ENCODE measurements at places on chromosomes 5 and 9.

DNA sequence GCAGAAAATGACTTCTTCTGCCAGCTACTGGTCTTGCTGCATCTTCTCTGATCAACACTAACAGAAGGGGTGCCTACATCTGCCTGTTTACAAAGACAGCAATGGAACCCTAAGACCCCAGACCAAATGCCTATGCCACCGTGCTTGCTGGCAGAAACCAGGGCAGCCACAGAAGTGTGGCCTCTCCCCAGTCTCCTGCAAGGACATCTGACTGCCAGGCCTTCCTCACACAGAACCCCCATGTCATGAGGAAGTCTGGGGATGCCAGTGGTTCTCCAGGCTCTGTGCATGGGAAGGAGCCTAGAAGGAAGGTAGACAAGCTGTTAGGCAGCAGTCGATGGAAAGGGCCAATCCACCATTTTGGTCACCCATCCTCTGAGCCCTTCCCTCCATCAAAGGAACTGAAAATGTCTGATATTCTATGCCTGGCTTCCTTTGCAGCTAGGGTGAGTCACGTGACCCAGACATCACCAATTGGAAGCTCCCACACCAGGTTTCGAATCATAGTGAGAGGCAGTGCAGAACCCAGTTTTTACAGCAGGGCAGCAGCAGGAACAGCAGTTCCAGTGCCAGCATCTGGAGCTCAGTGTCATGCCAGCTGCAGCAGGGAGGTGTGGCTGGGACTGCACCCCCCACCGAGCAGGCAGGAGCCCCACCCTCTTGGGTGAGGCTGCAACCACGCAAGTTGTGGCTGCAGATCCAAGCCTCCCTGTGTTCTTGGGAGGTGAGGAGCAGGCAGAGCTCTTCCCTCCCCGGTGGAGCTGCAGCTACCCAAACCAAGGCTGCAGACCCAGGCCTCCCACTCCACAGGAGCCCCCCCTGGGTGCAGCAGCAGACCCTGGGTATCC, 123.4 kb downstream of the OLFM1 start:
- DNase-seq = no peak

GRCh38 chr5:96747720-96748119, 60.0 kb downstream of the ERAP1 start:
- DNase-seq = no peak

DNA sequence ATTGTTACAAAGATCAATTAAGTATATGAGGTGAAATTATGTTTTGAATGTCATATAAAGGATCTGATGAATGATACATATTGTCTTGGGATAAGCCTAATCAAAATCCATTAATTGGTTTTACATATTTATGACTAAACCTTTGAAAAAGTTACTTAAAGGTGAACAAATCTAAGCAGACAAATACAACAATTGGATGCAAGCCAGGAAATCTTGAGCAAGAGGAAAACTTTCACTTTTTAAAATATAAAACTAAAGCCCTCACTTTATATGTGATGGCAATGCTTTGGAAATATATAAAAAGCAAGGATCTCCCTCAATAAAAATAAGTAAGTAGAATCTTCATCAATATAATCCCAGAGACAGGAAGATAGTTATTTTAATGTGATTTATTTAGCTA, 80.1 kb downstream of the EDIL3 start:
- no peak for DNase-seq

- no peak for DNase-seq
These were observed 1.5 kb downstream of the EGFL7 start for GRCh38 chr9:136664000-136664915.

Measured in BJ (cell line).